NAMALWA (cell line): ENCODE measurements at places on chromosomes 16 and 17.

DNA sequence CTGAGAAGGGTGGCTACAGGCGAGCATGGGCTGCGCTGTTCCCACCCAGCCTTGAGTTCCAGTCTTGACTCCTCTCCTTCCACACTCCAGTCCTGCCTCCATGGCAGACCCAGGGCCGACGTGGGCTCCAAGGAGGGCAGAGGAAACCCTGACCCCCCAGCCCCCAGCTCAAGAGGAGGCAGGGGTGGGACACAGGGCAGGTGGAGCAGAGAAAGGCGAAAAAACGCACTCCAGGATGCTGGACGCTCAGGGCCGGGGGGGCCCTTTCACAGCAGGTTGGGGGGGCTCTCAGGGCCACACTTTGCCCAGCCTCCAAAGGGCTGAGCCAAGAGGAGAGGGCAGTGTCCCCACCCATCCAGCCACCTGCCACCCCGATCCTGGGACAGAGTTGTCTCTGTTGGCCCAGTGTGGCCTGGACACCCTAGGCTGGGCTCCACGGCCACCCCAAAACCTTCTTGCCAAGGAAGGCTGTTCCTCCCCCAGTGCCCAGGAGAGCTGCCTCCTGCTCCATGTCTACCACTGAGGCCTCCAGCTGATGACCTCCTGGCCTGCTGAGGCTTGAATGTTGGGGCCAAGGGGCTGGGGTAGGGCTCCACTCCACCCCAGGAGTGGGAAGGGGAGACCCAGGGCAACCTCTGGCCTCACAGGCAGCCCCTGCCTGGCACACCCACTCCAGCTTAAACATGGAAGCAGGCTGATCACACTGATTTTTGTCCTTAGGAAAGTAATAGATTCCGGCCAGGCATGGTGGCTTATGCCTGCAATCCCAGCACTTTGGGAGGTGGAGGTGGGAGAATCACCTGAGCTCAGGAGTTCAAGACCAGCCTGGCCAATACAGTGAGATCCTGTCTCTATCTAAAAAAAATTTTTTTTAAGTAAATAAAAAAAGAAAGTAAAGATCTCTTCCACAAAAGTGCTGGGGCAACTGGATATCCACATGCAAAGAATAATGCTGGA lies 7.4 kb upstream of the CCDC57 start:
- no peak for DNase-seq

DNA sequence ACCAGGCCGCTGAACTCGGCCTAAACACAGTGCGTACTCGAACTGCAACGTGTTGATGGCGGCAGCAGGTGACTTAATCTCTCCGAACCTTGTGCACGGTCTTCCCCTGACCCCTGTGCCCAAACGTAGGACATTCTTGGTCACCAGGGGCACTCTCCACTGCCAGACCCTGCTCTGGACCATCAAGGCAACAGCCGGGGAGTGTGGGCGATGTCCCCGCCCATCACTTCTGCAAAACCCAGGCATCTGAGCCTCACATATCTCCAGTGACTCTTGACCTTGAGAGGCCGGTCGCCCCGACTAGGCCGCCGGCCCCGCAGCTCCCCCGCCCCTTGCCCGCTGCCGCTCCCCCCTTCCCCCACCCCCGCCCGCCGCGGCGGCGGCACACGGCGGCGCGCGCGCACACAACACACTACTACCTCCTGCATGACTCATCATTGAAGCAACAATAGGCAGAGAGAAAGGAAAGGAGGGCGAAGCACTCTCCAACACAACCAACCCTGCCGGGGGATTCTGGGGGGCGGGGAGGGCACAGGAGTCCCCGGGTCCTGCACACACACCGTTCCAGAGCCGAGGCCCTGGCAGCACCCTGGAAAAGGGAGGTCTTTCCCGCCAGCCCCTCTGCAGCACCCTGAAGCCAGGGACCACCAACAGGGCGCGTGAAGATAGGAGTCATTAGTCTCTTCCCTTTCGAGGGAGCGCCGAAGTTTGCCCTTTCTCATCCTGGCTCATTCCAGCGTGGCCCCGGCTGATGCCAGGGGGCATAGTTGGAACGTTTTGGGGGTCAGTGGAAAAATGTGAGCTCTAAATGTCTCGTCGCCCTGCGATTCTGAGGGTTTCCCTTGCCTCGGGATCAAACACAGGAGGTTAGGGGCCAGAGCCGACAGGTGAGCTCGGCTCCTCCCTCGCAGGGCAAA lies 1.9 kb downstream of the MNT start:
- no peak for DNase-seq

DNA sequence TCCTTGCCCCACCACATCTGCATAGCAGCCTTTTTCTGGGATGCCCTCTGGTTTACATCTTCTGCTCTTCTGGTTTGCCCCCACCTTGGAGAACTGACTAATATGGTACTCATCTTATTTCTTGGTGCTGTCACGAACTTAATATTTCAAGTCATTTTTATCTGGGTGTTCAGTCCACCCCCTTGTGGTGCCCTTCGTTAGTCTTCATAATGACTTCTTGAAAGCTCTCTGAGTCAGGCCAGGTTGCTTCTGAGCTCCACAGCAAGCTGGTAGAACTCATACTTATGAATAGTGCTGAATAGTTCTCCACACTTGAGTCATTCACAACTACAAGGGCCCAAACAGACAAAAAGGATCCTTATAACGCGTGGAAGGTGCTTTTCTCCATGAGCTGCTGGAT lies 35.8 kb upstream of the TEKT3 start:
- no peak for DNase-seq

GRCh38 chr17:56594320-56595107 lies 1.0 kb downstream of the NOG start:
- no peak for DNase-seq

DNA sequence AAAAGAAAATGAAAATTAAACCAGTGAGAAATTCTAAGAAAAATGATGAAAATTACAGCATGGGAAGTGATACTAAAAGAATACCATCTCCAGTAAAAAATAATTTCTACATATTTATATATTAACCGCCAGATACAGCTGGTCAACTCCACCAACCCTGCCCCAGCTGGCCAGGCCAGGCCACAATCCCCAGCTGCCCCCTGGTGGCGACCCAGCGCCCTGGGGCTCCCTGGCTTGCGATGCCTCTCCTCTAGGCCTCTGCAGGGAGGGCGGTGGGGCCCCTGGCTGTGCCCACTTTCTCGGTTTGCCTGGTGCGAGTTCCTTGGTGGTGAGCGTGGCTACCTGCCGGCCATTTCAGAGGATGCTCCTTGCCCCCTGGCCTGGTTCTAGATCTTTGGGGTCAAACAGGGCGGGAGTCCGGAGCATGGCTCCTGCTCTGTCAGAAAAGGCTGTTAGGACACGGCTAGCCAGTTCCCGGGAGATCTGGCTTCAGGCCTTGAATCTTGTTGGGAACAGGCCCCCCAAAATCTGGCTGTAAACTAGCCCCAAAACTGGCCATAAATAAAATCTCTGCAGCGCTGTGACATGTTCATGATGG lies 14.5 kb downstream of the GLIS2 start:
- DNase-seq = peak; percentile 74

DNA sequence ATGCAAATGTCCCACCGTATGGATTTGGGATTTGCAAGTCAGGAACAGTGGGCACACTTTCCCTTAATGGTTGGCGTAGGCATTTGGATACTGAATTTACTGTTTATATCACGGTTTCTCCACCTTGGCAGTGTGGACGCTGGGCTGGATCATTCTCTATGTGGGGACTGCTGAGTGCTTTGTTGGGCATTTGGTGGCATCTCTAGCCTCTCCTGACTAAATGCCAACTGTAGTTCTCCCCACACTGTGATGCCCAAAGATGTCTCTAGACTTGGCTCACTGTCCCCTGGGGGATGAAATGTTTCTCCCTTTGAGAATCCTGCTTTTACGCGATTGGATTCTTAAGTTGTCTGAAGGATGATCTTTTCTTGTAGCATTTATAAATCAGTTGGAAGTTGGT lies 49.0 kb downstream of the RBFOX1 start:
- DNase-seq = no peak

DNA sequence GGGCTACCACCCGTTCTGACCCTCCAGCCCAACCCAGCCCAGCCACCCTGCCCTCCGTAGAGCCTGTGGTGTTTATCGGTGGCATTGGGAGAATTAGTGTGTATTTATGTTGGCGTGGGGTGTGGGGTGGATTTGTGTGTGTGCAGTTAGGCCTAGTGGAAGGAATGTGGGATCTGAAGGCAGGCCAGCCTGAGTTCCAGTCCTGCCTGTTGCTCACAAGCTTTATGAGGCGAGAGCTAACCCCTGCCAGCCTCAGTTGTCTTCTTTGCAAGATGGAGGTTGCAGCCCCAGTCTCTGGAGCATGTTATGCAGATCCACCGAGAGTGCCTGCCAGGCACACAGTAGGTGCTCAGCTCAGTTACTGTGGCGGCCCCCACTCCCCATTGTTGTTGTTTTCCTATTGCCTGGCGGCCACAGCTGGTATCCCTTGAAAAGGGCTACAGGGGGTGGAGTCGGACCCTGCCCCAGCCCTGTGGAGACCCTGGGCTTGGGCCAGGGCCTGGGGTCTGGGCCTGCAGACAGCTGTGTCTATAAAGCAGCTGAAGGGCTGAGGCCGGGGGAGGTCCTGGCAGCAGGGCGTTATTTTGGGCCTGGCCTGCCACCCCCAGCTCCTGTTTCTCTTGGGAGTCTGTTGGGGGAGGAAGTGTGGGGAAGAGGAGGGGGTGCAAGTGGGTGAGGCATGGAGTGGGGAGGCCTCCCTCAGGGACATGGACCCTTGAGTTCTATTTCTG lies 5.1 kb downstream of the ERBB2 start:
- no peak for DNase-seq

GRCh38 chr16:9323170-9323569 lies 231.7 kb downstream of the HAPSTR1 start:
- no peak for DNase-seq

GRCh38 chr16:72085002-72085401 lies 8.4 kb downstream of the TXNL4B start:
- no peak for DNase-seq

GRCh38 chr17:75181608-75182318 lies 996 bp downstream of the SUMO2 start:
- peak; percentile 55 for DNase-seq

- peak; percentile 63 for DNase-seq
Measured at GRCh38 chr17:8121681-8122421, 2.1 kb downstream of the HES7 start.

- DNase-seq = no peak
Measured at GRCh38 chr17:7930841-7931631, 710 bp downstream of the TRAPPC1 start.

DNA sequence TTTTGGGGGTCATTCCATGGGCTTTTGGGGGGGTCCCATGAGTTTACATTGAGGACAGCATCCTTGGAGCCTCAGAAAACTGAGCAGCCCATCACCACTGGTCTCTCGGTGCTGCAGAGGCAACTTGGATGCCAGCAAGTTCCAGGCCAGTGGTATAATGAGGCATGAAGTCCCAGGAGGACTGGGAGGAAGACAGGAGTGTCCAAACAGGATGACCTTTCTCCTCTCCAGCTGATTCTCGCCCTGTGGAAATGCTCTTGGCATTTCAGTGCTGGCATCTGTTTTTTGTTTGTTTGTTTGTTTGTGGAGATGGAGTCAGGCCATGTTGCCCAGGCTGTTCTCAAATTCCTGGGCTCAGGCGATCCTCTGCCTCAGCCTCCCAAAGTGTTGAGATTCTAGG lies 347.6 kb downstream of the SNX29 start:
- DNase-seq = no peak

GRCh38 chr16:68131813-68132706 lies 46.9 kb downstream of the NFATC3 start:
- no peak for DNase-seq

DNA sequence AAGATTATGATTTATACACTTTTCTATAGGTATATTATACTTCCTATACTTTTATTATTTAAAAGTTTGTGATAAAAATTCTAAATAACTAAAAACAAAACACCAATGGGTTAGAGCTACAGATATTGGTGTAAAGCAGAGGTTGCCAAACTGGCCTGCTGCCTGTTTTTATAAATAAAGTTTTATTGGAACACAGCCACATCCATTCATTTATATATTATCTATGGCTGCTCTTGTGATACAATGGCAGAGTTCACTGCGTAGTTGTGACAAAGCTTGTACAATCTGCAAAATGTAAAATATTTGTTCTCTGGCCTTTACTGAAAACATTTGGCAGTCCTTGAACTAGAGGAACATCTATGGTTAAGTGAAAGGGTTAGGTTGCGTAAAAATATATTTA lies 208.7 kb downstream of the PRKCB start:
- no peak for DNase-seq

DNA sequence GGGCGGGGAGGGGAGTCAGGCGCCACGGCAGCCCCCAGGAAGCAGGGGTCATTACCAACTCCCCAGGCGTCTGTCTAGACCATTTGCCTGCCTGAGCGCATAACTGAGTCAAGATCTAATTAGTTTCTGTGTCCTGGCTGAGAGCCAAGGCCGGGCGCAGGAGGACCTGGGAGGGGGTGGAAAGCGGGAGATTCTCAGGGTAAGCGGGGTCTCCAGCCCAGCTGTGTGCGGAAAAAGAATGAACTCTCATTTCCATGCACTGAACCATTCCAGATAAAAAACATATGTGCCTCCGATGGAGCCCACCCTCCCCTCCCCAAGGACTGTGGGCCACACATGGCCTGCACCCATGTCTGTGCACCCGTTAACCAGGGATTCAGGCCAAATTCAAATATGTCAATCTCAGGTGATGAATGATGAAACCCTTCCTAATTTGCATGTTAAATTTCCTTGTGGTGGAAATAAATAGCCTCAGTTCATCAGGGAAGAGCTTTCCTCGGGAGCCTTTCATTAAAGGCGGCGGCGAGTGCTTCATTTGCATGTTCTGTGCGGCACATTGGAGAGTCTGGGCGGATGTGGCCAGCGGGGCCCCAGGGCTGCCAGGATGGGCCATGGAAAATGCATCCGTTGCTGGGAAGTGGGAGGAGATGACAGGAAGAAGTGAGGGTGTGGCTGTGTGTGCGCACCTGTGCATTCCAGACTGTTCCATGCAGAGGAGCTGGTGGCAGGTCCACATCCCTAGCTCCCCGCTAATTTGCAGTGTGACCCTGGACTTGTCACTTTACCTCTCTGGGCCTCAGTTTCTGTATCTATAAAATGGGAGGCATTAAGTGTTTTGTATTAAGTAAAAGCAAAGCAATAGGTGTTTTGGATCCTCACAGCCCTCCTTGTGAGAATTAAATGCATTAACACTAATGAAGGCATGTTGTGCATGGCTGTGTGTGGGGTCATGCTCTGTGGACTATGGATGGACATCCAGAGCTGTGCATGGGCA lies 151.1 kb downstream of the SDK2 start:
- no peak for DNase-seq

- DNase-seq = peak; percentile 95
Measured at GRCh38 chr17:35368081-35368830, 5.2 kb downstream of the SLFN11 start.

- DNase-seq = no peak
Measured at GRCh38 chr16:78444-79150, 572 bp downstream of the MPG start.

DNA sequence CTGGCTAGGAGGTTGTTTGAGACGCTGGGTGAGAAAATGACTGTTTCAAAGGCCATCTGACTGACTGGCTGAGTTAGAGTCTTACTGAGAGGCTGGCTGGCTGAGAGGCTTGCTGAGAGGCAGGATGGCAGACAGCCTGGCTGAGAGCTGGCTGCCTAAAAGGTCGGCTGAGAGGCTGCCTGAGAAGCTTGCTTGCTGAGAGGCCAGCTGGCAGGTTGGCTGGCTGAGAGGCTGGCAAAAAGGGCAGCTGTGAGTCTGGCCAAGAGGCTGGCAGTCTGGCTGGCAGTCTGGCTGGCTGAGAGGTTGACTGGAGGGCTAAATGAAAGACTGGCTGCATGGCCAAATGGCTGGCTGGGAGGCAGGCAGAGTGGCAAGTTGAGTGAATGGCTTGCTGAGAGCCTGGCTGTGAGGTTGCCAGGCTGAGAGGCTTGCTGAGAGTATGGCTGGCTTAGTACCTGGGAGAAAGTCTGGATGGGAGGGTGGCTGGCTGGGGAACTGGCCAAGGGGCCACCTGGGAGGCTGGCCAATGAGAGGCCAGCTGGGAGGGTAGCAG lies 35.3 kb upstream of the ACSM2B start:
- no peak for DNase-seq

GRCh38 chr17:8832711-8833352 lies 33.7 kb upstream of the MFSD6L start:
- peak; percentile 3 for DNase-seq
